ENCODE measurements at places on chromosomes 2 and 18. TPM values are rescaled to one million over a fixed set of nuclear protein-coding genes. Genes with fewer than 3 reads are reported as not detected.

The CYP26B1 gene
- total RNA-seq: under 0.01 TPM

The NEB gene
- total RNA-seq: 0.17 TPM

The PLGLB2 gene
- not detected for total RNA-seq

The DUSP19 gene
- total RNA-seq: 3.5 TPM

The CFC1 gene
- total RNA-seq: not detected

The SLC35F6 gene
- total RNA-seq: 69.5 TPM

The SLC11A1 gene
- total RNA-seq: 0.33 TPM

The FEV gene
- total RNA-seq: under 0.01 TPM

The EDAR gene
- not detected for total RNA-seq

The UGT1A4 gene
- not detected for total RNA-seq

The METAP1D gene
- total RNA-seq: 6.8 TPM

The UGT1A8 gene
- not detected for total RNA-seq

The MEP1B gene
- total RNA-seq: 0.17 TPM

The CNDP1 gene
- total RNA-seq: not detected

The PNKD gene
- 29.1 TPM for total RNA-seq

The TMEM17 gene
- 2.8 TPM for total RNA-seq

The SH3BP4 gene
- total RNA-seq: 67.5 TPM

The FAM228A gene
- total RNA-seq: 1.3 TPM

The SPATS2L gene
- 102 TPM for total RNA-seq

The STPG4 gene
- 0.17 TPM for total RNA-seq
